ENCODE measurements at places on chromosomes 1 and 21.

DNA sequence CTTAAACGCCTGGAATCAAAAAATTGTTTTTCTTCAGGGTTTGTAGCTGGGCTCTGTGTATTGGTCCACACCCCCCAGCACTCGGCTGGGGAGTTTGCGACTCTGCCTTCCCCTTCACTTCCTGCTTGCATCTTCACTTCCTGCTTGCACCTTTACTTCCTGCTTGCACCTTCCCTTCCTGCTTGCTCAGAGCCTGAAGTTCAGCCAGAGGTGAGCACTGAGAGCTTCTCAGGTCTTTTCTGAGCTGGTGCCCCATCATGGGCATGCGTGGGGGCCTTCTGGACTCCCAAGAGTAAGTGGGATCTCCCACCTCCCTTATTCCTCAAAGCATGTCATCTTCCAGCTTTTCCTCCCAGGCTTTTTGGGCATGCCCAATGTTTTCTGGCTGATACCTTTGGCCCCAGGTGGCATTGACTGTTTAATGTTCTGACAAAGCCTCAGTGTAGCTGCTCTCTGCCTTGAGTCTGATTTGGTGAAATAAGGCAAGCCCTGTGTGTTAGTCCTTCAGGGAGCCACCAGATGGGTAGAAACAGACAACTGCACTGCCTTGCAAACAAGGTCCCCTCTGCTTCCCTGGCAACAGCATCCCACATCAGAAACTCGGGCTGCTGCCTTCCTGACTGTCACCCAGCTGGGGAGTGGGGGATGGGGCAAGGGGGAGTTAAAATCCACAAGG lies 3.5 kb downstream of the KRTAP10-2 start:
- DNase-seq, result peak; percentile 16

GRCh38 chr1:245397771-245398170 lies 243.0 kb downstream of the KIF26B start:
- no peak for DNase-seq

GRCh38 chr1:196661345-196661744 lies 9.5 kb downstream of the CFH start:
- no peak for DNase-seq

DNA sequence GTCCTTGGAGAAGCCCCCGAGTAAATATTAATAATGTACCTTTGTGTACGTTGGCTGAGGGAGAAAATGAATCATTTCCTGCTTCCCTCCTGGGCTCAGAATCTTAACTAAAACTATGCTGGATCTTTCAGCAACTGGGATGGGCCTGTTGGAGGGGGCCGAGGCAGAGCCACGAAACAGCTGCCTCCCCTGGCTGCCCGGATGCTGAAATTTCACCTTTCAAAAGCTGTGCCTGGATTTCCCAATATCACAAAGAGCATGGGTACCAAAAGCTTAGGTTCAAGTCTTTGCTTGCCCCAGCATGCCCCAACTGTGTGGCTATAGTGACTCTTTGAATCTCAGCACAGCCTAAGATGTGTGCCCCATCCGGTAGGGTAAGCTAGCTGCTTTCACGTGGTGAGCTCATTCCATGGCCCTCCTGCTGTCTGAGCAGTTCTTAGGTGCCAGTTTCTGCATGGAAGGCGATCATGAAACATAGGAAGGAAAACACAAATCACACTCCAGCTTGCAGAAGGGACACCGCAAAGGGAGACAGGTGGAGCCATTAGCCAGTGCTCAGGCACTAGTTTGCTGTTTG lies 473.5 kb downstream of the PTPRU start:
- DNase-seq, result no peak

- DNase-seq, result no peak
Observed at GRCh38 chr1:67285780-67286488, 21.7 kb upstream of the IL12RB2 start.

- DNase-seq, result no peak
Observed at GRCh38 chr1:94821636-94822305, 1.6 kb downstream of the SLC44A3 start.

GRCh38 chr1:31705080-31705866 lies 1.5 kb upstream of the COL16A1 start:
- peak; percentile 59 for DNase-seq

GRCh38 chr1:225857256-225857655 lies 24.9 kb downstream of the TMEM63A start:
- DNase-seq, result no peak

DNA sequence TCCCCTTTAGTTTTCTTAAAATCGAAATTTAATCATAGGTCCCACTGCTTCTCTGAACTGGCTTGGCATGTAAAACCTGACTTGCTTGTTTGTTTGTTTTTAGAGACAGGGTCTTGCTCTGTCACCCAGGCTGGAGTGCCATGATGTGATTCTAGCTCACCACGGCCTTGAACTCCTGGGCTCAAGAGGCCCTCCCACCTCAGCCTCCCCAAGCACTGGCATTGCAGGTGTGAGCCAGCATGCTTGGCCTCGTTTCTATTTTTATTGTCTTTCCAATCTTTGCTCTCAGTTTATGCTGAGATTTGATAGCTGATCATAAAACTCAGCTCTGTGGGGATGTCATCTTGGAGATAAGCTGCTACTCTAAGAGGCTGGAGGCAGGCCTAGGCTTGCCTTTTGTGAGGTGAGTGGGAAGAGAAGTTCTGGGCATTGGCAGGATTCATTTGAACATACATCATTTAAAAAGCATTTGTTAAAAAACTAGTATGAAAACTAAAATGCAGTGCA lies 51.5 kb upstream of the GCLM start:
- DNase-seq, result no peak

- peak; percentile 28 for DNase-seq
Observed at GRCh38 chr21:35510957-35511695, 462.0 kb upstream of the RUNX1 start.

- DNase-seq, result peak; percentile 4
Observed at GRCh38 chr1:59697150-59697800, 117.5 kb upstream of the HOOK1 start.

GRCh38 chr1:3074297-3074741 lies 5.3 kb downstream of the PRDM16 start:
- DNase-seq, result no peak

GRCh38 chr1:239098400-239099037 lies 287.8 kb upstream of the CHRM3 start:
- no peak for DNase-seq

DNA sequence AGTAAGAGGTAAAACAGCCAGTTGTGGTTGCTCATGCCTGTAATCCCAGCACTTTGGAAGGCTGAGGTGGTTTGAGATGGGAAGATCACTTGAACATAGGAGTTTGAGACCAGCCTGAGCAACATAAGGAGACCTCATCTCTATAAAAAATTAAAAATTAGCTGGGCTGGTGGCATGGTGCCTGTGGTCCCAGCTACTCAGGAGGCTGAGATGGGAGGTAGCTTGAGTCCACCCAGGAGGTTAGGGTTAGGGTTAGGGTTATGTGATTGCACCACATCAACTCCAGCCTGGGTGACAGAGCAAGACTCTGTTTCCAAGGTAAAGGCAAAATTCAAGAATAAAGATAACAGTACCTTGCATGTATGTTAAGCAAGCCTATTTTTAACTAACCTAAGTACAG lies 3.5 kb downstream of the SAMSN1 start:
- no peak for DNase-seq

- DNase-seq, result no peak
Observed at GRCh38 chr1:203714446-203714845, 50.5 kb upstream of the LAX1 start.

GRCh38 chr1:153095764-153096163 lies 1.4 kb upstream of the SPRR2E start:
- no peak for DNase-seq

GRCh38 chr1:183290628-183291027 lies 104.6 kb downstream of the LAMC2 start:
- DNase-seq, result no peak

DNA sequence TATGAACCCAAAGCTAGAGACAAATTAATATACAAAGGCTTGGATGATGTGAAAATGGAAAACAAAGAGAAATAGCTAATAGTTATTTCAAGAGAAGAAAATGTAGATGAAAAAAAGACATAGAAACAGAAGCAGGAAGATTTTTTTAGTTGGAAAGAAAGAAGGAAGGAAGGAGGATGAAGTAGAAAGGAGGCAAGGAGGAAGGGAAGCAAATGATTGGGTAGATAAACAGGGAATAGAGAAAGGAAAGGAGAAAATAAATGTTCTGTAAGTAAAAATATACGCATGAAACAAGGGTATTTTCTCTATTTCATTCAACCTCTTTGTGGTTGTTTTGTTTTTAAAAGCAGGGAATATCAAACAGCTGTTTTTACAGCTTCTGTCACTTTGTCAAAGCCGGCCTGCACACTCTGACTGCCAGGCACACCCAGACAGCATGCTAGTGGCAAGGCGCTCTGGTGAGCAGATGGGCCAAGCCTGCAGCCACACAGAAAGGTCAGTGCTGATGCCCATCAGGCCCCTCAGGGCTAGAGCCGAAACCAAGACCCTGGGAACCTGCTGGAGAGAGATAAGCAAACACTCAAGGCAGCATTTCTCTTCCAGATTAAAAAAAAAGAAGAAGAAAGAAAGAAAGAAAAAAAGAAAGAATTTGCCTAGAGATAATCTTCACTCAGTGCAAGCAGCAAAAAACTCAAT lies 72.9 kb upstream of the CTTNBP2NL start:
- no peak for DNase-seq

DNA sequence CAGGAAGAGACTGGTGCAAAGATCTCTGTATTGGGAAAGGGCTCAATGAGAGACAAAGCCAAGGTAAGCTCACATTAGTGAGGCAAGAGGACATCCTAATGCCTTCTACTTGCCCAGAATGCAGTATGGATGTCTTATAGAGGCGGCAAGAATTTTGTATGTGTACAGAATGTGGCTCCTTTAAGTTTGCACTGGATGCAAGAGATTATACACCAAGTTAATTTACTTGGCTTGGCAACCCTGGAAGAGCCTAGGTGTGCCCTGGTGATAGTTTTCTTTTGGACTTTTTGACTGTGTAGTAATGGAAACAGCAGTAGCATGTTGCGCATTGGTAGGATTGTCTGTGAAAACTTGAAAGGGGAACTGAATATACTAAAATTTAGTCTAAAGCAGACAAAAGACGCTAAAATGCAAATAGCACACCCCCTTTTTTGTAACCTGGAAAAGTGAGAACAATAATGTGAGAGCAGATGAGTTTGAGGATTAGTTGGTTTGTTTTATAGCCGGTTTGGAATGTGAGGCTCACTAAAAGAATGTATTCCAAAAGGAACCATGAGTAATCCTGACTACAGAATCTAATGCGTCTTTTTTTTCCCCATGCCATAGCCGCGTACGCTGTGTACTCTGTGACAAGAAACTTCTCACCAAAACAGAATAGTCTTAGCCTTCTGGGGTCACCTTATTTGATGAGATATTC lies 18.1 kb downstream of the KHDRBS1 start:
- DNase-seq, result no peak

DNA sequence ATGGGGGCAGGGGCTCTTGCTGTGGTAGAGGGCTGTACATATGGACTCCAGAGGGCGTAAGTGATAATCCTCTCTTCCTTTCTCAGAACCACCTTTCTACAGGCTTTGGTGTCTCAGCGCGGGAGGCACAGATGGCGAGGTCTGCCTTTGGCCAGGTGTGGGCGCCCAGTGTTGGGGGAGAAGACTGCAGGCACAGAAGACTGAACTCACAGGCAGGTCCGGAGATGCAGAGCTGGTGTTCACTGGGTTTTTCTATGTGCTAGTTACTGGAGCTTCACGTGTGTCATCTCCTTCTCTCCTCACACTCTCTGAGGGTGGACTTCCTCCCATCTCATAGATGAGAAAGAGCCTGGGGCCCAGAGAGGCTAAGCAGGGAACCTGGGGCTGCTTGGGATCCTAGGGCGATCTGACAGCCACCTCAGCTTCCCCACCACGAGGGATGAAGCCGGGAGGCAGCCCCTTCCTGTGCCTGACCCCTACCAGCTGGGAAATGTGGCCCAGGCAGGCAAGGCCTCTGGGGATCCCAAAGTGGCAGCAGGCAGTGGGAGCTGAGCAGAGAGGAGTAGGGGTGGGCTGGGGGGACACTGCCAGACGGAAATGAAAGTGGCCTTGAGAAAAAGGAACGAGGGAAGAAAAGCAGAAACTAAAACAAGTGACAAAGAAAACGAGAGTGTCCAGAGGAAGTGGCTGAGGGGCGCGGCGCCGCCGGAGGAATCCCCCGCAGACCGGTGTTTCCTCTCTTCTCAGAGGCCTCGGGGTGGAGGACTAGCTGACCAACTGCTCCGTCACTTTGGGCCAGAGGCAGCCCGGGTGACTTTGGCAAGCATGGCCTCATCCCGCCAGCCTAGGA lies 191.6 kb downstream of the HIVEP3 start:
- no peak for DNase-seq

GRCh38 chr1:65178235-65178634 lies 30.2 kb downstream of the AK4 start:
- no peak for DNase-seq

DNA sequence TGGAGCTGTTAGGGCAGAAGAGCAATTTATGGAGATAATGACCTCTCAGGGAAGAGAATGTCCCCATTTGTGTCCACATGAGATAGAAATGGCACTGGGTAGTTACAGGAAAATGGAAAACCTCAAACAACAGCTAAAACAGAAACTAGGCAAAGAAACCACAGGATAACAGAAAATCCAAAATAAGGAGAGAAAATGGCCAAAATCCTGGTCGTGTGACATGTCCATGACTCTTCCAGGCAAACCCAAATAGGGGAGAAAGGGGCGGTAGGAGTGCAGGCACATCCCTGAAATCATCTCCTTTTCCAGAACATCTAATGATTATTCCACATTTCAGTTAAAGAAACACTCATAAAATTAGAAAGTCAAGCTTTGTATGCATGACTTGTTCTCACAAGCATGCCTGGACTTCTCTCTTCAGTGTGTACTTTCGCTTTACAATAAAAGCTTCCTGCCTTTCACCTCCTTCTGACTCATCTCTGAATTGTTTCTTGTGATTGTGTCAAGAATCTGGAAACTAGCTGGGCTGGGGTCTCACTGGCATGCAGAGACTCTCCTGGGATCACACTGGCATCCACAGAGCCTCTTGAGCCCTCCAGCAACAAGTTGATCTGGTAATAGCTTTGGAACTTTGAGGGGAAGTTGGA lies 171.4 kb upstream of the ZP4 start:
- no peak for DNase-seq

GRCh38 chr1:103363008-103363365 lies 162.5 kb upstream of the RNPC3 start:
- DNase-seq, result no peak

DNA sequence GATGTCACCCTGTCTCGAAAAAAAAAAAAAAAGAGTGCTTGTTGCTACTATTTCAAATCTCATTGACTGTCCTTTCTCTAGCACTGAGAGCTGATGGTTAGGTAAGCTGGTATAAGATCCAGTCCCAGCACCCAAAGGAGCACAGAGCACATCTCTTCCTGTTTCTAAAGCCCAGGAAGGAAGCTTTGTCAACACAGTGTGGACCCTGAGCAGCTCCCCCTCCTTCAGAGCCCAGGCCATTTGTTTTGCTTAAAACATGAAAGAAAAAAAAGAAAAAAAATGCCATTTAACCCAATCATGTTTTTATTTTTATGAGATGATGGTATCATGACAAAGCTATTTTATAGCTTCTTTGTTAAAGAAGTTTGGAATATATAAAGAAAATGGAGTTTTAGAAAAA lies 184.1 kb upstream of the DUSP10 start:
- no peak for DNase-seq

DNA sequence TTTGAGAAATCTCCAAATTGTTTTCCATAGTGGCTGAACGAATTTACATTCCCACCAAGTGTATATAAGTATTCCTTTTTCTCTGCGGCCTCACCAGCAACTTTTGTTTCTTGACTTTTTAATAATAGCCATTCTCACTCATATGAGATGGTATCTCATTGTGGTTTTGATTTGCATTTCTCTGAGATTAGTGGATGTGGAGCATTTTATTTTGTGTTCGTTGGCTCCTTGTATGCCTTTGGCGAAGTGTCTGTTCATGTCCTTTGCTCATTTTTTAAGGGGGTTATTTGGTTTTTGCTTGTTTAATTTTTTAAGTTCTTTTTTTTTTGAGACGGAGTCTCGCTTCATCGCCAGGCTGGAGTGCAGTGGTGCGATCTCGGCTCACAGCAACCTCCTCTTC lies 45.1 kb upstream of the MPC2 start:
- DNase-seq, result no peak
